ENCODE measurements at places on chromosomes 3 and 15. TPM values are rescaled to one million over a fixed set of nuclear protein-coding genes. Genes with fewer than 3 reads are reported as not detected.

The GPR176 gene
- 6.1 TPM for total RNA-seq

The PLA2G4E gene
- total RNA-seq: not detected

The GOLGA8J gene
- not detected for total RNA-seq

The GRK7 gene
- not detected for total RNA-seq

The PAQR5 gene
- total RNA-seq: 37.9 TPM

The IL17RE gene
- 59.4 TPM for total RNA-seq

The RFTN1 gene
- 41.9 TPM for total RNA-seq

- no peak for DNase-seq
- H3K36me3 ChIP-seq: no peaks in the 10 kb centered on the region
- no peak overlapping the region for H3K27ac ChIP-seq
- H3K4me1 ChIP-seq: no peaks in the 10 kb centered on the region
- H3K4me3 ChIP-seq: no peak overlapping the region
- no peaks in the 10 kb centered on the region for H3K27me3 ChIP-seq
Measured at GRCh38 chr3:25911525-25912295, 121.8 kb downstream of the OXSM start.

DNA sequence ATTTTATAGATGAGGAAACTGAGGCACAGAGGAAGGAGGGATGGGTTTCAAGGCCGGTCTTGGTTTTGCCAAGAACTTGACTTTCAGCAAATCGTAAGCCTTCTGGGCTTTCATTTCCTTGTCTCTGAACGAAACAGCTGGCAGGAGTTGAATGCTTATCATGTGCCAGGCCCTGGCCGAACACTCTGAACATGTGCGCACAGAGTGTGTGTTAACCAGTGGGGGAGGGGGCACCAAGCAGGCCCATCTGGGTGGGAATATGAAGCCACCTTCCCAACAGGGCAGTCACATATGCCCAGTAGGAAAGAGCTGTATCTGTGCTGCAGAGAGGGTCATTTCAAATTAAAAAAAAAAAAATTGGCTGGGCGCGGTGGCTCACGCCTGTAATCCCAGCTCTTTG lies 29.3 kb downstream of the ZNF710 start:
- H3K36me3 ChIP-seq: no peaks in the 10 kb centered on the region
- H3K27me3 ChIP-seq: no peaks in the 10 kb centered on the region
- H3K4me3 ChIP-seq: no peak overlapping the region
- H3K4me1 ChIP-seq: peaks cover 77% of the 10 kb centered on the region

DNA sequence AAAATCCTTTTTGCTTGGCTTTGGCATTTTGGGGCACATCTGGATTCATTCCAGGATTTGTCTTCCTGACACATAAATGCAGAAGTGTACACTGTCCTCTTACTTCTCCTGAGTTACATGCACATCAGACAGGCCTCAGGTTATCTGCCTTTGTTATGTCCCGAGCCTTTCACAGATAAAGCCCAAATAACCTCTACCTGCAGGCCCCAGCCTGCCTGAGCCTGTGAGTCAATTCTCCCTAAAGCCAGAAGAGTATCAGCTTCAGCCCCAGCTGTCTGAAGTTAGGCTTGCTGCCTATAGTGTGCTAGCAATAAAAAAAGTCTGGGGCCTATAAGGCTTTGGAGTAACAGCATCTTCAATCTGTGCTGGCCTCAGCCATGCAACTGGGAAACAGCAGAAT lies 17.7 kb upstream of the GSK3B start:
- no peaks in the 10 kb centered on the region for H3K27me3 ChIP-seq
- no peak overlapping the region for H3K4me3 ChIP-seq
- no peaks in the 10 kb centered on the region for H3K4me1 ChIP-seq
- H3K36me3 ChIP-seq: no peaks in the 10 kb centered on the region
- DNase-seq: no peak

- no peaks in the 10 kb centered on the region for H3K36me3 ChIP-seq
- no peak for DNase-seq
- no peak overlapping the region for H3K27ac ChIP-seq
- no peaks in the 10 kb centered on the region for H3K4me1 ChIP-seq
- no peaks in the 10 kb centered on the region for H3K27me3 ChIP-seq
Measured at GRCh38 chr15:48925714-48926223, 38.0 kb downstream of the SHC4 start.

GRCh38 chr3:72142028-72142427 lies 357.1 kb upstream of the PROK2 start:
- no peaks in the 10 kb centered on the region for H3K27me3 ChIP-seq
- H3K4me3 ChIP-seq: no peak overlapping the region
- H3K27ac ChIP-seq: no peak overlapping the region
- H3K4me1 ChIP-seq: no peaks in the 10 kb centered on the region

- no peaks in the 10 kb centered on the region for H3K36me3 ChIP-seq
- H3K4me1 ChIP-seq: no peaks in the 10 kb centered on the region
- no peak overlapping the region for H3K4me3 ChIP-seq
- DNase-seq: no peak
Measured at GRCh38 chr3:10833855-10834414, 17.9 kb downstream of the SLC6A11 start.

- no peaks in the 10 kb centered on the region for H3K27me3 ChIP-seq
- no peak for DNase-seq
- no peaks in the 10 kb centered on the region for H3K36me3 ChIP-seq
- H3K4me1 ChIP-seq: no peaks in the 10 kb centered on the region
Measured at GRCh38 chr3:107394502-107394901, 17.3 kb downstream of the CCDC54 start.

GRCh38 chr15:101338502-101339057 lies 43.5 kb upstream of the SNRPA1 start:
- H3K4me1 ChIP-seq: no peaks in the 10 kb centered on the region
- H3K36me3 ChIP-seq: no peaks in the 10 kb centered on the region
- no peak overlapping the region for H3K27ac ChIP-seq
- no peaks in the 10 kb centered on the region for H3K27me3 ChIP-seq
- DNase-seq: no peak
- no peak overlapping the region for H3K4me3 ChIP-seq

DNA sequence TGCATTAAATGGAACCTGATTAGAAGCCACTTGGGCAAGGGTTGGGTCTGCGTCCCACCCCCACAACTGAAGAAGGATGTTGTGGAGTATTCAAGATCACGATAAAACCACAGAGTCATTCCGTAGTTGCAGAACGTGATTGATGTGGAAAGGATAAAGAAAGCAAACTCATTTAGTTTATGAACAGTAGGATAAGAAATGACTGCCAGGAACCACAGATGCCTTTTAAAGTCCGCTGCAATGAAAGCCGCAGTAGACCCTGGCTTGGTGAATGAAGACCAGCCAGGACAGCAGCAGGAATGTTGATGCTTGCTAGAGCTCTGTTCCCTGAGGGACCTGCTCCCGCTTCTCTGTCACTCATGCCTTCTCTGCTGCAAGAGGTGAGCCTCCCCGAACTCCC lies 111.5 kb downstream of the GABRG3 start:
- H3K4me3 ChIP-seq: no peak overlapping the region
- no peaks in the 10 kb centered on the region for H3K27me3 ChIP-seq
- no peak for DNase-seq
- no peaks in the 10 kb centered on the region for H3K36me3 ChIP-seq
- no peaks in the 10 kb centered on the region for H3K4me1 ChIP-seq

DNA sequence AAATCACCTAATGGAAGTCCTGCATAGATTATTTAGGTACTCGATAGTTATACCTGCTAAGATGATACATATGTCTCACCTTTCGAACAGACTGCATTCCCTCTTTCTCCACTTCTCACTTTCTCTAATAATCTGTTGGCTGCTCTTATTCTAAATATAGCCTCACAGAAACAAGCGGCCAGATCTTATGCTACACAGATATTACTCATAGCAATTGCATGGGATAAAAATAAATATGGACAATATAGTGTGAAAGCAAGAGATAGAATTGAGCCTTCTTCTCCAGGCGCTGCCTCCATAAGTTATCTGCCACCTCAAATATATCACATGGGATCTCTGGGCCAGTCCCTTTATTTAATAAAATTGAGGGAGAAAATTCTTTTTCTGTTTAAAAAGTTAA lies 29.5 kb upstream of the TGFBR2 start:
- H3K36me3 ChIP-seq: no peaks in the 10 kb centered on the region
- H3K27me3 ChIP-seq: no peaks in the 10 kb centered on the region
- no peak for DNase-seq
- no peak overlapping the region for H3K4me3 ChIP-seq

GRCh38 chr15:34025252-34025651 lies 13.8 kb downstream of the AVEN start:
- no peaks in the 10 kb centered on the region for H3K4me1 ChIP-seq
- no peak overlapping the region for H3K27ac ChIP-seq
- H3K36me3 ChIP-seq: no peaks in the 10 kb centered on the region
- no peak for DNase-seq
- no peaks in the 10 kb centered on the region for H3K27me3 ChIP-seq

Data from stomach (tissue), 19 donors.